Activated naive CD4-positive, alpha-beta T cell (primary cell): ENCODE measurements at places on chromosomes 2 and 18.

DNA sequence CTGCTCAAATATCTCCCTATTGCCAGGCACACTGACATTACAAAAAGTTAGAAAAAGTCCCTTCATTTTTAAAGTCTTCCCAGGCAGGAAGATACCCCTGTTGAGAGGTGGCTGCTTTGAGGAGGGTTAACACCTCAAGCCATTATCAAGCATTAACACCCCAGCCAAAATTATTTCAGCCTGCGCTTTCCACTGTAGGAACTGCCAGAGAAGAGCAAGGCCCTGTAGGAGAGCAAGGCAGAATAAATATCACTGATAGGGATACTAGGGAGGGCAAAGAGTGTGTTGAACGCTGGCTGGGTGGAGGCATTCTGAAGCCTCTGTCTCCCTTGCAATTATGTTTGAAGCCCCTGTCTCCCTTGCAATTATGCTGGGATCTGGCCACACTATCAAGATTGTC is 1020.7 kb upstream of the CELF4 start:
- no peak for DNase-seq

DNA sequence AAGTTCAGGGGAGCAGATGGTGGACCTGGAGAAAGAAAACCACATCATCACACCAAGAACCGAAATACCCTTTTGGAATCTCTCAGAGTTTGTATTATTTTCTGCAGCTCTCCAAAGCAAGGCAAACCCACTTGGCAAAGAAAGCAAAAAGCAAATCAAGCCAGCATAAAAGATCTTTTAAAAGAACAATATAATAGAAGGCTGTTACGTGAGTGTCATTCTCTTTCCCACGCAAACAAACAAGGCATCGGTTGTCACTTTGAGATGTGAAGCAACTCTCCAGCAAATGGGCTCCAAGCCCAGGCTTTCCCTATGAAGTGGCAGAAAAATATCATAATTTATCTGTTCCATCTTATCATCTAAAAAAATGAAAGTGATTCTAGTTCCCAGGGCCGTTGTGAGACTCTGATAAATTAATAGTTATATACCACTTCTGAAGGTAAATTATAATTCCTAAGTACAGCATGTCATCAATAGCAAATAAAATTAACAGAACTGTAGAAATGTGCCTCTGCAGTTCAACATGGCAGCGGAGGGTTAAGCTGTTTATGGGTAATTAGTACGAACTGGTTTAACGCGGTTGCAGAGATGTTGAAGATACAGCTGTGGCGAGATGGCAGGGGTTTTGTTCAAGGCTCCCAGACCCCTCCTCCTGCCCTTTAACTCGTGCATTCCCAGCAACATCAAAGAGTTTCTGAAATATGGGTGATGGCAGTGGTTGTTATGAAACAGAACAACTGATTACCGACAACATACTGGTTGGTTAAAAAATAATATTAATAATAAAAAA is 89.2 kb downstream of the EPHA4 start:
- DNase-seq = no peak

DNA sequence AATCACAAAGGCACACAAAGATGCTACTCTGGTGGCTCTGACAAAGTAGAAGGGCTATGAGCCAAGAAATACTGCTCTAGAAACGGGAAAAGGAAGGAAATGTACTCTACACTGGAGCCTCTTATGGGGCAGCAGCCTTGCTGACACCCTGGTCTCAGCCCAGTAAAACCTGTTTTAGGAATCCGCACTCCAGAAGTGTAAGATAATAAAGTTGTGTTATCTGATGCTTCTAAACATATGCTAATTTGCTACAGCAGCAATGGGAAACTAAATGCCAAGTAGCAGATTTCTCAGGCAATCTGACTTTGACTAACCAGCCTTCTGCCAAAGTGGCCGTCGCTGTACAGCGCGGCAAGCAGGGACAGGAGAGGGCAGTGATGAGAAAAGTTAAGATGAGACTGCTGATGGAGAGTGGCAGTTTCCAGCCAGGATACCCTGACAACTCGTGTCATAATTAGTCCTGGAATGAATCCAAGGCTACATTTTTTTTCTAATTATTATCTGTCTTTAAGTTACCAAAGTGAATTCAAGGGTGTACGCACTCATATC is 99.0 kb downstream of the NETO1 start:
- DNase-seq = no peak

GRCh38 chr2:112529757-112530156 is 12.5 kb upstream of the POLR1B start:
- DNase-seq = no peak

GRCh38 chr2:46377666-46378560 is 80.7 kb downstream of the EPAS1 start:
- no peak for DNase-seq

GRCh38 chr18:23861805-23862470 is 152.6 kb upstream of the TTC39C start:
- no peak for DNase-seq

GRCh38 chr2:69694894-69695849 is 46.8 kb upstream of the ANXA4 start:
- DNase-seq = no peak

GRCh38 chr2:141522702-141523101 is 608.1 kb downstream of the LRP1B start:
- DNase-seq = no peak

DNA sequence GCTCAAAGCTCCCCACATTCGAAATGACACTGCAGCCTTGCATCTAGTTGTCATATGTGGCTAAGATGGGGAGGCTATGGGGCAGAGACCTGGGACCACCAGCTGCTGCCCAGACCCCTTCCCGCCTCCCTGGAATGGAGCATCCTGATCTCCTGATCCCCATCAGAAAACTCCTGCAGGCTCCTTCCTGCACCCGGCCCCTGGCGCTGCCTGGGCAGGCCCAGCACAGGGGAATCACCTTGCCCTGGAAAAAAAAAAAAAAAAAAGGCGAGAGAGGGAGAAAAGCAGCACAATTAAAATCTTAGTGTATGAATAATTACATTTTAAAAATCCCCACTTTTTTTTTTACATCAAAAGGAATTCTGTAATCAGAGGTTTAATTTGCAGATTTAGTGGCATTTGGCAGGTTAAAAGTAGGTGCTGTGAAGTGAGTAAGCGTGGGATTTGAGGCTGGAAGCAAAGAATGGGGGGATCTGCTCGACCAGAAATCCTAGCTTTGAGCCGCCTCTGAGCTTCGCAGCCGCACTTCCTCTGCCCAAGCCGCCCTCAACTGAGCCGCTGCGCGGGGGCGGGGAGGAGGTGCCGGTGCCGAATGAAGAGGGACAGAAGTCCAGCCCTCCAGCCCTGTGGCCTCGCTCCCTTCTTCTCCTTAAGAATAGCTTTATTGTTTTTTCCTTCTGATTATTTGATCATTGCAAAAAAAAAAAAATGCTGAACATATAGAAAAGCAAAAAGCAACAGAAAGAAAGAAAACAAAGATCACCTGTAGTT is 30.0 kb downstream of the THNSL2 start:
- DNase-seq = no peak

- DNase-seq = no peak
These were observed 73.4 kb upstream of the NEUROD1 start for GRCh38 chr2:181753686-181754085.

- no peak for DNase-seq
These were observed 2.7 kb downstream of the ACTG2 start for GRCh38 chr2:73895473-73895872.

DNA sequence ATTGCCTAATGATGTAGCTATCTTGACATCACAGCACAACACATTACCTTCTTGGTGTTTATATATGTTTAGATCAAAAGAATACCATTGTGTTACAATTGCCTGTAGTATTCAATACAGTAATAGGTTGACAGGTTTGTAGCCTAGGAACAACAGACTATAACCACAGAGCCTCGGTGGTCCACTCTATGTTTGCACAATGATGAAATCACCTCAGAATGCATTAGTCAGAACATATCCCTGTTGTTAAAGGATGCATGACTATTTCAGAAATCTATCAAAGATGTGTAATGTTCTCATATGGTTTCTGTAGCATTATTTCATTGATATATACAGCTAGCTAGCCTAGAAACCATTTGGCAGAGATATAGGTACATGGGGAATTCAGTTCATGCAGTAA is 8.9 kb downstream of the METTL5 start:
- DNase-seq = no peak
